ENCODE measurements at places on chromosomes 7 and 10.

DNA sequence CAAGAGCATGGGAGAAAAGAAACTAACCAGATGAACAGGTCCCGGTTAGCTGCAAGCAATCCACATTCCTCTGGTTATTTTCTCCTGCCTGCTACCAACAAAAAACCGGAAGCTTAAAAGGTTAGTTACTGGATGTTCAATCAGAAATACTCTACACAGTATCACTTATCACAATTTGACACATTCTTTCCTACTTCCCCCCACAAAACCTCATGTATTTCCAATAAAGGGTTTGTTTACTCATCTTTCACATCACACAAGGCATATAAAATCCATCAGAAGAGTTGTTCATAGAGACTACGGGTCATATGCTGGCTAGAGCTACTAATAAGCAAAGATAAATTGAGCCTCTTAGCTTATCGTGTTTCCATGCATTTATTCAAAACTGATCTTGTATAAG lies 4.8 kb downstream of the SLC25A28 start:
- no peak for DNase-seq

DNA sequence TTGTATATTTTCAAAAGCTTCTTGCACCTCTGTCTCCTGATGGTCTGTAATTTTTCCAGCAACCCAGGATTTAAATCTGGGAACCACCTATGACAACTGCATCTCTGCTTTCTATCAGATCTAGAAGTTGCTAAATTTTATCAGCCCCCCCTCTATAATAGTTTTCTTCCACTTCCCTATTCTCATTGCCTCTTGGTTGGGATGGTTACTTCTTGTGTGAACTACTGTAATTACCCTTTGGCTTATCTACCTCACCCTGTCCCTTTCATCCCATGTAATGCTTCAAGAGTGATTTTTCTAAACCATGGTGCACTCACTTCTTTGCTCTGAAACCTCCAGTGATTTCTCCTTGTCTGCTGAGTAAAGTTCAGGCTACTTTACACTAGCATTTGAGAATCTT lies 92.3 kb downstream of the BMPR1A start:
- DNase-seq = no peak

- no peak for DNase-seq
These were observed 1.1 kb downstream of the VWC2 start for GRCh38 chr7:49774459-49775064.

- DNase-seq = no peak
These were observed 1174.6 kb upstream of the C7orf33 start for GRCh38 chr7:147415991-147416390.

DNA sequence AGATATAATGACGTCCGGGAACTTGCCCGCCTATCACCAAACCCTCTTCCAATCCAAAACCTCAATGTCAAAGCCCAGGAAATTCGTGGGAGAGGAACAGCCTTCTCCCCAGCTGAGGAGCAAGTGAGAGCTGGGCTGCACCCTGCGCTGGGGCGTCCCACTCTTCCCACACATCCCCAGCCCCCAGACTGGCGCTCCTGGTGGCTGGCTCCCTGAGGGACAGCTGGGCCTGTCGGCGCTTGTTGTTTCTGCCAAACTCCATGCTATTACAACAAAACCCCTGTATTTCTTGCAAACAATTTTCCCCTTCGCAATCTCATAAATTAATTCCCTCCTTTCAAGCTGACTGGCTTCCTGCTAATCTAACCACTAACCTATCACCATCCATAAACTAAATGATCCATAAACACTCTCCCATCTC lies 53.0 kb downstream of the GRID1 start:
- DNase-seq = no peak

DNA sequence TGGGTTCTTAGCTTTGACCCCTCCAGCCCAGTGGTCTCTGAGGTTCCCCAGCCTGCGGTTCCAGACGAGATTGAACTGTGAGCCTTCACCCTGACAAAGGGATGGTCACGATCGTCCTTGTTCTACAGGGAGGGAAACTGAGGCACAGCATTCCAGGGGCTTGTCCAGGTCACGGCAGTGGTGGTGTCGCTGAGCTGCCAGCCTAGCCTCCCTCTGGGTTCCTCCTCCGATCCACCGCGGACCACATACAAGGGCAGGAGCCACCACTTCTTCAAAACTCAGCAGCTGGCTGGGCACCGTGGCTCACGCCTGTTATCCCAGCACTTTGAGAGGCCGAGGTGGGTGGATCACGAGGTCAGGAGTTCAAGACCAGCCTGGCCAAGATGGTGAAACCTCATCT lies 35.8 kb downstream of the ELFN1 start:
- DNase-seq = no peak

DNA sequence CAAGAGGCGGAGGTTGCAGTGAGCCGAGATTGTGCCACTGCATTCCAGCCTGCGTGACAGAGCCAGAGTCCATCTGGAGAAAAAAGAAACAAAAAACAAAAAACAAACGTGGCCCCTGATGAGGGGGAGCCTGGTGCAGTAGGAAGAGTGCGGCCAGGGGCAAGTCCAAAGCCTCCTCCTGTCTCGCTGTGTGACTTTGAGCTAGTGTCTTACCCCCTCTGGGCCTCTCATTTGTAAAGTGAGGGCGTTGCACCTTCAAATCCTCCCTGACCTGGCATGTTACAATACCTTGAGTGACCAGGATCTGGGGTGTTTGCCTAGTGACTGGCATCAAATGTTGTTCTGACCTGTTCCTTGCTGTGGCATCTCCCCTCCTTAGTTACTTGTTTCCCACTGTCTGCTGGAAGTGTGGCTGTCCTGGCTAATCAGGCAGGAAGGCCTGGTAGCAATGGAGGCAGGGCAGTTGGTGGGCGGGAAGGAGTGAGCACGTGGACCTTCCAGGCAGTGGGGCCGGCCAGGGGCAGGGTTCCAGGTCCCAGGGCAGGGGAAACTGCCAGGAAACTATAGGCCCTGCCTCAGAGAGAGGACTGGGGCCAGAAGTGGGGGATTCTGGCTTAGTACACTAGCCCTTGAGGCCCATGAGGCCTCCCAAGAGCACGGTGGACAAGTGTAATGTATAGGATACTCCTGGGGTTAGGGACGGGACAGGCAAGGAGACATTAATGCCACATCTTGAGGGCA lies 24.5 kb upstream of the GOLGA7B start:
- no peak for DNase-seq

DNA sequence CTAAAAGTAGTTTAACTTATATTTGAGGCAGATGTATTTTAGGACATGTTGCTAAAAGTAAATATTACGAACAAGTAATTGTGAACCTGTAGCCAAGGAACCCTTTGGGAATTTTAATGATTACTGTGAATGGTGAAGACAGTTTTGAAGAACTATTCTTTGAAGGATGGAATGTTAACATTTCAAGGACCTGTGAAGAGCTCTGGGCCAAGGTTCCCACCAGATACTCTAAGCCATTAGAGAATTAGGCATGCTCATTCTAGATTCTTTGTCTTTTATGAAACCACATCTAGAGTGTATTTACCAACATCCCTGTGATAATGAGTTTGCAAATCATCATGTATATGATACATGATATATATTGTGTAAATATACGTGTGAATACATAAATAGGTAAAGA lies 99.8 kb downstream of the SEPTIN7 start:
- DNase-seq = no peak

GRCh38 chr7:167976-168791 lies 24.2 kb upstream of the FAM20C start:
- no peak for DNase-seq

DNA sequence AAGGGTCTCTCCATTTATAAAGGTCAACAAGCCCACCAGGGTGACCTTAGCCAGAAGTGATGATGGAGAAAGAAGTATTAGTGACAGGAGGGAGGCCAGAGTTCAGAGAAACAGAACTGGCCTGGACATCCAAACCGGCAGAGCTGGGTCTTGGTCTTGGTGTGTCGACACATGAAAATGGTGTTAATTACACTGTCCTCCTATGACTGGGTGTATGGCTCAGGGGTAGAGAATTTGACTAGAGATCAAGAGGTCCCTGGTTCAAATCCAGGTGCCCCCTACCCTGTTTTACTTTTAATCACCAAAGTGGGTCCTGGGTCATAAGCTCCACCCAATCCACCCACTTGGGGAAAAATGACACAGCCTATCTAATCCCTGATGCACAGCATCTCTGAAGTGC lies 110.6 kb upstream of the ZNF746 start:
- DNase-seq = no peak
